Activated CD4-positive, alpha-beta T cell treated with anti-CD3 and anti-CD28 coated beads for 1 hour (primary cell): ENCODE measurements at places on chromosomes 7 and 10.

GRCh38 chr7:158421361-158421760 lies 166.3 kb downstream of the PTPRN2 start:
- no peak for DNase-seq

- DNase-seq, result no peak
Measured at GRCh38 chr10:71598621-71599055, 120.9 kb downstream of the C10orf105 start.

GRCh38 chr10:124403548-124403947 lies 15.2 kb downstream of the OAT start:
- no peak for DNase-seq

DNA sequence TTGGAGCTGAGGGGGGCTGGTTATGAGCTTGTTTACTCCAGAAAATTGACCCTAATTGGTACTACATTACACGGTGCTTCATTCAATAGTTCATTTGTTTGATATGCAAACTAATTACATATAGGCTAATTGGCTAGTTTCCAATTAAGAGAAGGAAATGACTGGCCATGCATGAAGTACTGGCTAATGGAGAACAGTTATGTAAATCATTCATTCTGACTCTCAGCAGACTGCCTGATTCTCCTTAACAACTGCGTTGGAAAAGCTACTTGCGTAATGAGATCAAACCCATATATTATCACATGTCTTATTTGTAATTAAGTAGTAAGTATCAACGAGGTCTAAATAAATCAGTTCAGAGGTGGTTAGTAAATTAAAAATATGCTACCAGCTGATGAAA lies 81.8 kb upstream of the CTTNBP2 start:
- DNase-seq, result no peak

- no peak for DNase-seq
Measured at GRCh38 chr10:5546891-5547680, 22.3 kb downstream of the CALML3 start.

GRCh38 chr10:111127081-111127848 lies 50.4 kb downstream of the ADRA2A start:
- DNase-seq, result no peak

- DNase-seq, result no peak
Measured at GRCh38 chr10:17538941-17539340, 78.2 kb downstream of the HACD1 start.

DNA sequence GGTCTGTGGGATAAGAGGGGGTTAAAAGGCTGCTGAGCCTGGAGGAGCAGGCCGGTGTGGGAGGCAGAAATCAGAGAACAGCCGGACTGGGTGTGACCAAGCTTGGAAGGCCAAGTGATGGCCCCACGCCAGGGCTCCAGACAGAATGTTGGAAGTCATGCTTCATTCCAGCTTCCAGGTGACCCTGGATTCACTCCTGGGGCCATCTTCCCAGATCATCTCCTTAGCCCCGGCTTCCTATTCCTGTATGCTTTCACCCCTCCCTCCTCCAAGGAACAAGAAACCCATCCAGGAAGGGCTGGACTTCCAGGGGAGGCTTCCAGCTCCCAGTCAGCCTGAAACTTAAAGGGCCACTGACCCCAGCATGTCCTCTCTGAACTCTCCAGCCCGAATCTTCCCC lies 1.0 kb downstream of the INMT start:
- no peak for DNase-seq

GRCh38 chr7:88361357-88361756 lies 54.7 kb upstream of the STEAP4 start:
- no peak for DNase-seq

- DNase-seq, result no peak
Measured at GRCh38 chr10:70300908-70301597, 17.2 kb upstream of the NPFFR1 start.

- DNase-seq, result peak; percentile 26
Measured at GRCh38 chr10:94279835-94280709, 82.7 kb downstream of the NOC3L start.

DNA sequence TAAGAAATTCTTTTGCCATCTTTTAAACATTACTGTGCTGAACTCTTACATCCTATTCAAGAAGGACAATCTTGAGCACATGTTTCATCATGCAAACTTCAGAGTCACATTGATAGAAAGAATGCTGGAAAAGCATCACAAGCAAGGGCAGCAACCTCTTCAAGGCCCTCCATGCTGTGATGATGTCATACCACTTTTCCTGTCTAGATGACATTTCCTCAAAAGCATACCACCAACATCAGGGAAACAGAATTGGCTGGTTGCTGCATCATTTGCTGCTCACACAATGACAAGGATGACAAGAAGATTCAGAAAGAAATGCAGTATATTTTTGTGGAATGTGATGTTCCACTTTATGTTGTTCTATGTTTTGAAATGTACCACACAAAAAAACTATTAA lies 37.6 kb downstream of the CYP2C8 start:
- DNase-seq, result no peak

DNA sequence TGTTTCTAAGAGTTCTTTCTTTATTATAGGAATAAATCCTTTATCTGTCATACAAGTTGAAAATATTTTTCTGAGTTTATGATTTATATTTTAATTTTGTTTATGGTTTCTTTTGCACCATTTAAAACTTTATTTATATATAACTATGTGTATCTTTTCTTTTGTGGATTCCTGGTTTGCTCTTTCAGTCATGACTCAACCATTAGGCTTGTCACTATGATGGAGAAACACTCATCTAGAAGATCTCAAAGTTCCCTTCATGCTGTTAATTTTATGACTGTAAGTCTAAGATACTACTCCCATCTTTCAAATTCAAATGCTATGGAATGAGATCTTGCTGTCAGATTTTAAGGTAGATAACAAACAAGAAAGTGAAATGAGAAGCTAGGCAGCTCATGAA lies 199.5 kb downstream of the INHBA start:
- no peak for DNase-seq

GRCh38 chr10:55519264-55519663 lies 718.2 kb upstream of the PCDH15 start:
- no peak for DNase-seq

GRCh38 chr7:36562121-36562520 lies 162.2 kb downstream of the AOAH start:
- DNase-seq, result no peak

GRCh38 chr10:88805361-88805760 lies 2.8 kb downstream of the LIPM start:
- no peak for DNase-seq

DNA sequence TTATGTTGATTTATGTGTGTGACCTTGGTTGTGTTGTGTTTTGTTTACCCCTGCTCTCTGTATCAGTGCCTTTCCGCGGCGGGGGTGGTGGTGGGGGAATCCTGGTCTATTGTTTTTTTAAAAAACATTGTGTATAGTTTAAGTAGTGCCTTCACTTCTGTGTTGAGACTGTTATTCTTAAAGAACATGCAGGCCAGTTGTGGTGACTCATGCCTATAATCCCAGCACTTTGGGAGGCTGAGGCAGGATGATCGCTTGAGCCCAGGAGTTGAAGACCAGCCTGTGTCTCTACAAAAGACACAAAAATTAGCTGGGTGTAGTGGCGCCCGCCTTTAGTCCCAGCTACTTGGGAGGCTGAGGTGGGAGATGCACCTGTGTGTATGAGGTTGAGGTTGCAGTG lies 429.0 kb upstream of the LRGUK start:
- DNase-seq, result no peak

DNA sequence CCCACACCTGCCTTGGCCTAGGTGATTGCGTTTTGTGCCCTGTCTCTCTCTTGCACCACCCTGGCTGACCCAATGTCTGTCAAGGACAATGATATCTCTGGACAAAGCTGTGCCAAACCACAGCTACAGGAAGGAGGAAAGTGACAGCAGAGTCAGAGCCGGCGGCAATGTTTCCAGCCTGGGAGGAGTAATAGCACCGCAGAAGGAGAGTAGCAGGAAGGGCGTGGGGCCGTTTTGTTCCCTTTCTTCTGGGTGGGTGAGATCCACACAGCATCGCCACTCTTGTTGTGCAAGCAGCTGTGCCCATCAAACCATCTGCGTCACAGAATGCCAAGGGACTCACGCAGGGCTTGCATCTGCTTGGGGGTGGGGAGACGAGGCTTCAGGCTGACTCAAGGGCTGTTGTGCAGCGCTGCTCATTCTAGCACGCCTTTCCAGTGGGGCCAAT lies 341.6 kb upstream of the AUTS2 start:
- no peak for DNase-seq

GRCh38 chr10:72267819-72268399 lies 5.8 kb upstream of the DDIT4 start:
- no peak for DNase-seq

DNA sequence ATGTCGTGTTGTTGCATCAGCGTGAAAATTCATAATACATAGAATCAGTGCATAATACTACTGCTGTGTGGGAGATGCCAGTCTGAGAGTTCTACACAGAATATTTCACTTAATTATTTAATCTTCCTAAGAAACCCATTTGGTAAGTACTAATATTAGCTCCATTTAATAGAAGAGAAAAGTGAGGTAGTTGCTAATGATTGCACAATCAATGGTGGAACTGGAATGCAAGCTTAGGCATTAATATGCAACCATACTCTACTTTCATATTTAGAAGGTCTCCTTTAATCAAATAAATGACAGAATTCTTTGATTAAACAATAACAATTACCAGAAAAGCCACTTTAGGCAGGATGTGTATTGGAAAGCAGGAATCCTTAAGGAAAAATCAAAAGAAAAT lies 660.7 kb upstream of the PHF14 start:
- DNase-seq, result no peak

DNA sequence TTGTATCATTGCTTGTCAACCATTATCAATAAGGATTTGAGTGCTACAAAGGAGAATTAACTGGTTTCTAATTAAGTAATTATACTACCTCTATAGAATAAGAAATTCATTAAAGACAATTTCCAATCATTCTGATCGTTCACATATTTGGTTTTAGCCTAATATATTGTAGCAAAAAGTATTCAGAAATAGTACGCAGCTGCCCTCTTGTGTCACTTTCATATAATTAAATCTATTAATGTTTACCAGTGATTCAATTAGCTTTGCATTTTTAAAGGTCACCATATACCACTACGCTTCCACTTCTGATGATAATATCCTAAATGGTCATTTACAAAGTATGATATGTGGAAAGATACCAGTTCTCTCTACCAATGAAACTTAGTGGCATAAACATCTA lies 128.3 kb downstream of the NEBL start:
- no peak for DNase-seq

DNA sequence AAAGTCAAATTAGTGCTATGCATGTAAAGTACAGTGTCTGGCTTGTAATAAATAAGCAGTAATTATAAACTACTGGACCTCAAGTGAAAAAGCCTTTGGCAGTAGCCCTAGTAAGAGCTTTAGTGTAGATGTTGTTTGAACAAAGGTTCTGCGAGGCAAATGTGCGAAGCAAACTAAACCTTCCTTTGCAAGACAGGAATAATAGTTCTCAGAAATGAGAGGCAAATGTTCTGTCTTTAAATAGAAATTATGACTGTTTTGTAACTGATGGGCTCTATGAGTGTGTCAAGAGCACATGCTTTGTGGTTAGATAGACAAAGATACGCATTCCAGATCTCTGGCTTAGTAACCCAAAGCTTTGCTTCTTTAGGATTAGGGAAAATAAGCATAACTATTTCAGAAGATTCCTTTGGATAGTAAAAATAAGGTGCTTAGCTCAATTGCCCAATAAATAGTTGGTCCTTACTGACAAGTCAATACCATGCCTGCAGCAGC lies 169.2 kb upstream of the CDC14C start:
- DNase-seq, result no peak

- no peak for DNase-seq
Measured at GRCh38 chr10:24597426-24597825, 126.3 kb downstream of the ARHGAP21 start.

- no peak for DNase-seq
Measured at GRCh38 chr7:138745189-138745588, 44.0 kb upstream of the SVOPL start.

DNA sequence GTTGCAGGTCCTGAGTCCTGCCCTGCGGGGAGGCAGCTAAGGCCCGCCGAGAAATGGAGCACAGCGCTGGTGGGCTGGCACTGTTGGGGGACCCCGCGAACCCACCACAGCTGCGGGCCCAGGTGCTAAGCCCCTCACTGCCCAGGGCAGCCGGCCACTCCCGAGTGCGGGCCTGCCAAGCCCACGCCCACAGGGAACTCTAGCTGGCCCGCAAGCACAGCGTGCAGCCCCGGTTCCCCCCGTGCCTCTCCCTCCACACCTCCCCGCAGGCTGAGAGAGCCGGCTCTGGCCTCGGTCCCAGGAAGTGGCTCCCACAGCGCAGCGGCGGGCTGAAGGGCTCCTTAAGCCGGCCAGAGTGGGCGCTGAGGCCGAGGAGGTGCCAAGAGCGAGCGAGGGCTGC lies 3.5 kb upstream of the NSMCE4A start:
- DNase-seq, result no peak

GRCh38 chr7:102415685-102416225 lies 17.6 kb upstream of the ORAI2 start:
- no peak for DNase-seq

DNA sequence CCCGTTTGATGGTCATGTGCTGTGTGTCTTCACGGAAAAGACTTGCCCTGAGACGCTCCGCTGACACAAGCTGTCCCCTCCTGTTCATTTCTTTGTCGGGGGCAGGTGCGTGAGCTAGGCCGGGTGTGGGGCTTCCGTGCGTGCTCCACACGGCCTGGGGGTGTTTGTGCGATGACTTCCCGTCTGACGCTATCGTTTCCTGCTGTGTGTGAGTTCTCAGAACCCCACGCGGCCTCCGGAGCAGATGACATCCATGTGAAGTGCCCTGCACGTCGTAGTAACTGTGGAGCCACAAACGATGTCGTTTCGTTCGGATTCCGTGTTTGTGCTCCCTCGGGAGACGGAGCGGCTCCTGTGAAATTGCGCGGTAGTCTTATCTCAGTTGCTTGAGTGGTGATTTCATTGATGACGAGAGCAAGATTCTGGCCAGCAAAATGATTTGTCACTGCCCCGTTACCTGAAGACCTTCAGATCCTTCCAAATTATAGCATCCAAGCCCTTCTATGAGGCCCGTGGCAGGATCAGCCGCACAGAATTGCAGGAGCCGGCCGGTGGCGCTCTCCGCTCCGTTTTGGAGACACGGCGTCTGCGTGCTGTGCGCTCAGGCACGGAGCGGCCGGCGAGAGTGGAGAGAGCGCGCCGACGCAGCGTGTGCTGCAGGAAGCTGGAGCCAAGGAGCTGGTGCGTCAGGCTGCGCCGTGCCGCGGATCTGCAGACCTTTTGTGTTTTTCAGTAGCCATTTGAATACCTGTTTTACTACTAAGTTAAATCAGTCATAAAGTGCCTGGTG lies 94.9 kb downstream of the NKX6-2 start:
- DNase-seq, result no peak
